Frontal cortex (tissue), 4 donors: ENCODE measurements at places on chromosomes 5 and 9.
A peak's percentile ranks its signal among the peaks of the same experiment; 100 is the strongest.

- DNase-seq, result no peak
These were observed 365.3 kb upstream of the CLINT1 start for GRCh38 chr5:158224253-158224652.

GRCh38 chr5:108028412-108028811 is 353.5 kb downstream of the FBXL17 start:
- DNase-seq, result no peak

- no peak for DNase-seq
These were observed 30.4 kb downstream of the GADD45G start for GRCh38 chr9:89634995-89635742.

- peak; percentile 48 for DNase-seq
These were observed 9.4 kb upstream of the SLC6A7 start for GRCh38 chr5:150180241-150181026.

DNA sequence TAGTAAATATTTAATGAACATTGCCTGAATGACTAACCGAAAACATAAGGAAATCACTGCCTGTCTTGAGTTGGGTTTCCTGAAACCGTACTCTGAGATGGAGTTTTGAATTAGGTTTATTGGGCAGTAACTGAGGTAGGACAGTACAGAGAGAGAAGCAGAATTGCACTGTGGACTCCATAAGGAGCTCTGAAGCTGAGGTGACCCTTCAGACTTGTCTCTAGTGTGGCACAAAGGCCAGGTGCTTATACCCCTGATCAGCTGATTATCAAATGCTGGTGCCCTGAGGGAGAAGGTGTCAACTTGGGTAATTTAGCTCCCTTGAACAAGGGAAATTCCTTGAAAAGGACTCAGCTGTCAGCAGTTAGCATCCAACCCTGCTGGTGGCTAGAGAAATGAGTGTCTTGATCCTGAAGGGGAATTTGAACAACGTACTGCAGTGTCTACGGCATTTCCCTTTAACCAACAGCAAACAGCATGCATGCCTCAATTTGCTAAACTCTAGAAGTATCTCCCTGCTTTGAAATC is 135.0 kb upstream of the SMARCA2 start:
- DNase-seq, result no peak

GRCh38 chr5:95761771-95762651 is 30.9 kb downstream of the RHOBTB3 start:
- DNase-seq, result no peak

DNA sequence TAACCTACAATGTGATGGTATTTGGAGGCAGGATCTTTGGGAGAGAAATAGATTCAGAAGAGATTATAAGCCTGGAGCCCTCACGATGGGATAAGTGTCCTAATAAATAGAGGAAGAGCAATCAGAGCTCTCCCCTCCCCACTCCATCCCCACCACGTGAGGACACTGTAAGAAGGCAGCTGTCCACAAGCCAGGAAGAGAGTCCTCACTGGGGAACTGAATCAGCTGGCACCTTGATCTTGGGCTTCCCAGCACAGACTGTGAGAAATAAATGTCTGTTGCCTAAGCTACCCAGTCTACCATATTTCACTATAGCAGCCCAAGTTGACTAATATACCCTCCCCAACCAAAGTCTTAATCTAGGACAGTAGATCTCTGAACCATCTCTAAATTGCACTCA is 118.1 kb downstream of the SUSD1 start:
- no peak for DNase-seq

DNA sequence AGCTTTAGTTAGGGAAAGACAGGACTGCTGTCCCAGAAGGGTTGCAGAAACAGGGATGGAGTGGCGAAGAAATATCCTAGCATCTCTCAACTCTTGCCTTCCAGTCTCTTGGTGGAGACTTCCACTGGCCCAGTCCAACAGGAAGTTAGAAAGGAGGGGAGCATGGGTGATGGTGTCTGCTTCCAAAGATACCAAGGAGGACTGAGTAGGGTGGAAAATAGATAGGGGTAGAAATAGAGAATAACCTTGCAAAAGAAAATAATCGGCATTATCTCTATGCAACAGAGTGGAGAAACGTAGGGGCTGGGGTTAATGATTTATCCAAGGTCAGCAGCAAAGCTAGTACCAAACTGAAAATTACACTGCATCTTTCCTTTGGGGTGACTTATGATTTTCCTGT is 242.3 kb downstream of the PSAT1 start:
- no peak for DNase-seq

DNA sequence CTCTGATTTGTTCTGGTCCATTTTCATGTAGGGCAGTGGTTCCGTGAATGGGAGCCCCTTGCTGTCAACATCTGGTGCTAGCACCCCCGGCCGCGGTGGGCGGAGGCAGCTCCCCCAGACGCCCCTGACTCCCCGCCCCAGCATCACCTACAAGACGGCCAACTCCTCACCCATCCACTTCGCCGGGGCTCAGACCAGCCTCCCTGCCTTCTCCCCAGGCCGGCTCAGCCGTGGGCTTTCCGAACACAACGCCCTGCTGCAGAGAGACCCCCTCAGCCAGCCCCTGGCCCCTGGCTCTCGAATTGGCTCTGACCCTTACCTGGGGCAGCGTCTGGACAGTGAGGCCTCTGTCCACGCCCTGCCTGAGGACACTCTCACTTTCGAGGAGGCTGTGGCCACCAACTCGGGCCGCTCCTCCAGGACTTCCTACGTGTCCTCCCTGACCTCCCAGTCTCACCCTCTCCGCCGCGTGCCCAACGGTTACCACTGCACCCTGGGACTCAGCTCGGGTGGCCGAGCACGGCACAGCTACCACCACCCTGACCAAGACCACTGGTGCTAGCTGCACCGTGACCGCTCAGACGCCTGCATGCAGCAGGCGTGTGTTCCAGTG is 244.0 kb downstream of the CACNA1B start:
- no peak for DNase-seq

- DNase-seq, result no peak
These were observed 412.1 kb upstream of the ADAMTSL1 start for GRCh38 chr9:18061856-18062255.

- DNase-seq, result no peak
These were observed 86.1 kb downstream of the SEMA6A start for GRCh38 chr5:116488356-116489041.

DNA sequence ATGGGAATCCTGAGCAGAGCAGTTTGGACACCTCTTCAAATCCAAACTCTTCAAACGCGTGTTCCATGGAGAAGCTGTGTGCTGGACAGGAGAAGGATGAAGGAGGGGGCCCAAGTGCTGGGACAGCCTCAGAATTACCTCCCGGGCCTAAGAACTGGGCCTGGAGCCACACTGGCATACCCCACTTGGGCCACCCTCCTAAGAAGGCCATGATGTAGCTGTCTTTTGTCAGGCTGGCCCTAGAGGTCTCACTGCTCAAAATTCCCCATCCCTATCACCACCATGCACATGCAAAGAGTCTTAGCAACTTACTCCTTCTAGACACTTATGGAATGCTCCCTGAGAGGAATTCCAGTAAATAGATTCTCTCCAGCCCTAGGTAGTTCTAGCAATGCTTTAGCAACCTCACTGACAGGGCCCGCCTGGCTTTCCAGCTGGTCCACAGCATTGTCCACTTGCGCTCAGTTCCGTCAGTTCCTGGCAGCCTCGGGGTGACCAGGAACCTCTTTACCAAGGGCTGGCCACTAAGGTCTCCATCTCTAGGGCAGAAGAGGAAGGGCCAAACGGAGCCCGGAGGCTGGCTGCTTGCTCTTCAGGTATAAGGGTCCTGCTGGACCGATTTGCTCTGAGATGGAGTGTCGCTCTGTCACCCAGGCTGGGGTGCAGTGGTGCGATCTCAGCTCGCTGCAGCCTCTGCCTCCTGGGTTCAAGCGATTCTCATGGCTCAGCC is 75.3 kb downstream of the RGS3 start:
- no peak for DNase-seq

GRCh38 chr9:28956116-28956880 is 1383.0 kb upstream of the C9orf72 start:
- no peak for DNase-seq

- DNase-seq, result no peak
These were observed 11.9 kb upstream of the CACNA1B start for GRCh38 chr9:137865581-137866145.

- DNase-seq, result no peak
These were observed 174.7 kb downstream of the HMHB1 start for GRCh38 chr5:143986516-143987212.

DNA sequence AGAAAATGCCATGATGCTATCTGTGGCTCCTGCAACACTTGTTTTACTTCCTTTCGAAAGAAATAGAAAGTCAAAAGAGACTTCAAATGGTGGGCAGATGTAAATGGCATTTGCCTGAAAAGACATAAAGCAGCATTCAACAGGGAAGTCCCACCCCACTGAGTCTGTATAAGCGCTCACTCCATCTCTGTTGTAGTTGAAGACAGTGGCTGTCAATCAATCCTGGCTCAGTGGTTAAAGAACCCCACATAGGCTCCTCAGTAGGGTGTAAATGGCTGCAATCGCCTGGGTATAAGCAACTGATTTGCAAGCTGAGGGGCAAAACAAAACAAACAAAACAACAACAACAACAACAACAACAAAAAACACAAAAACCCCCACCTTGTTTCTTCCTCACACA is 158.7 kb downstream of the EFNA5 start:
- no peak for DNase-seq

DNA sequence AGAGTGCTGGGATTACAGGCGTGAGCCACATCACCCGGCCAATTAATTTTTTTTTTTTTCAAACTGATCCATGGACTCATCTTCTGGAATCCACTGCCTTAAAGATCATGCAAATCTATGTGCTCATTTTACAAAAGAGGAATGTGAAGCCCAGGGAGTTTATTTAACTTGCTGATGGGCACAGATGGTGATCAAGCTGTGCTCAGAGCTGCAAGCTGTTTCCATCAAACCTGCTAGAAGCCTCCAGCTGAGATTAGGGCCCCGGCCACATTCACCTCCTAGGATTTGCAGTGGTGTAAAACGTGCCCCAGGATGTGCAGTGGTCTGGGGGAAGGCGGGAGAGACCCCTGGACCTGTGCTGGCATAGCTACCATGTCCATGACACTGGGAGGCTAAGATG is 56.1 kb upstream of the TUT7 start:
- no peak for DNase-seq

GRCh38 chr5:33679791-33680190 is 212.0 kb downstream of the ADAMTS12 start:
- DNase-seq, result no peak

GRCh38 chr9:26261503-26262330 is 583.5 kb upstream of the TUSC1 start:
- DNase-seq, result no peak

GRCh38 chr9:28923351-28923750 is 1350.1 kb upstream of the C9orf72 start:
- no peak for DNase-seq

DNA sequence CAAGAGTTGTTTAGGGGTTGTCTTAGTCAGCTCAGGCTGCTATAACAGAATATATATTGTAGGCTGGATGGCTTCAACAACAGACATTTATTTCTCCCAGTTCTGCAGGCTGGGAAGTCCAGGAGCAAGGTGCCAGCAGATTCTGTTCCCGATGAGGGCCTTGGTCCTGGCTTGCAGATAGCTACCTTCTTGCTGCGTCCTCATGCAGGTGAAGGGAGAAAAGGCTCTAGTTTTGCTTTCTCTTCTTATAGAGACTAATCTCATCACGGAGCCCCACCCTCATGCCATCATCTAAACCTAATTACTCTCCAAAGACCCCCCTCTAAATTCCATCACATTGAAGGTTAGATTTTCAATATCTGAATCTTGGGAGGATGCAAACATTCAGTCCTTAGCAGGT is 246.0 kb upstream of the ANKRD55 start:
- DNase-seq, result no peak

- no peak for DNase-seq
These were observed 28.8 kb upstream of the ROR2 start for GRCh38 chr9:91978740-91979414.

DNA sequence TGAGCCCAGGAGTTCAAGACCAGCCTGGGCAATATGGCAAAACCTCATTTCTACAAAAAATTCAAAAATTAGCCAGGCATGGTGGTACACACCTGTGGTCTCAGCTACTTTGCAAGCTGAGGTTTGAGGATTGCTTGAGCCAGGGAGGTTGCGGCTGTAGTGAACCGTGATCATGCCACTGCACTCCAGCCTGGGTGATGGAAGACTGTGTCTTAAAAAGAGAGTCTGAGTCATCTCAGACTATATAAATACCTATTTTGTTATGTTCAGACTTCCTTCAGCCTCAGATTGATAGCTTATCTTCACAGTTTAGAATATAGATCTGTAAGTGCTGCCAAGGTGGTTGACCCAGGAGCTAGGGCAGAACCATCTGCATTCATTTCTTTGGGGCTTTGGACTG is 1.6 kb upstream of the PAIP2 start:
- no peak for DNase-seq

DNA sequence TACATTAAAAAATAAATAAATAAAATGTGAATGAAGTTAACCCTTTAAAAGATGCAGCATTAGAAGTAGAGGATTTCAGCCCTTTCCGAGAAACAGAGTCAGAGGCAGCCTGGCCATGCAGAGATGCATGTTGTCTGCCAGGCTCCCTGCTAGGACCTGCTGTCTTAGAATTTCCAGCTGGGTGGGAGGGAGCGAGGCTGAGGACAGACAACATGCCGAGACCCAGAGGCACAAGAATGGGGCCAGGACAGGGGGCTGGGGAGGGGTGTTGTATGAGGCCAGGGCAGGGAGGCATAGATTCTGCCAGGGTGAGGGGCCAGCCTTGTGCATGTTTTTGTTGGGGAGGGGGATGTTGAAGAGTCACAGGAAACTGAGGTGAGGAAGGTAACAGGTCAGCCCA is 68.6 kb upstream of the NEURL1B start:
- no peak for DNase-seq

DNA sequence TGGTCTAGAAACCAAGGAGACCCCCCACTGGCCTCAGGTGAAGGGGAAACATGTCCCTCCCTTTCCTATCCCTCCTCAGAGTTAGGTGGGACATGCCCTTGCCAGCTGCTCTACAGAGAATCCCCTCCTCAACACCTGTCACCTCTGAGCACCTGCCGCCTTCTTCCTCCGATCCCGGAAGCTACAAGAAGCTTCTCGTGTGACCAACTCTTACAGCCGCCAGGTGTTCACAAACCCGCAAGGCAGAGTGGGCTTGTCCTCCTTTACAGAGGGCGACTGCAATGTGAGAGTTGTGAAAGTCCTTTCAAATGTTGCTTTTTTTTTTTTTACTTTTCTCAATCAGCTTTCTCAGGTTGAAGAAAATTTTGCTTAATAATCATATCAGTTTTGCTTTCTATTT is 3.7 kb upstream of the ICE1 start:
- no peak for DNase-seq

- DNase-seq, result no peak
These were observed 165.6 kb downstream of the SMARCA2 start for GRCh38 chr9:2180704-2181103.

GRCh38 chr9:69085569-69086283 is 50.2 kb downstream of the FXN start:
- no peak for DNase-seq

- DNase-seq, result no peak
These were observed 1.7 kb downstream of the PCDHGA3 start for GRCh38 chr5:141345327-141345726.

- DNase-seq, result no peak
These were observed 4.5 kb upstream of the HMCN2 start for GRCh38 chr9:130260816-130261765.
